NCI-H526 (cell line): ENCODE measurements at places on chromosomes 7 and 10.
A peak's percentile ranks its signal among the peaks of the same experiment; 100 is the strongest.

DNA sequence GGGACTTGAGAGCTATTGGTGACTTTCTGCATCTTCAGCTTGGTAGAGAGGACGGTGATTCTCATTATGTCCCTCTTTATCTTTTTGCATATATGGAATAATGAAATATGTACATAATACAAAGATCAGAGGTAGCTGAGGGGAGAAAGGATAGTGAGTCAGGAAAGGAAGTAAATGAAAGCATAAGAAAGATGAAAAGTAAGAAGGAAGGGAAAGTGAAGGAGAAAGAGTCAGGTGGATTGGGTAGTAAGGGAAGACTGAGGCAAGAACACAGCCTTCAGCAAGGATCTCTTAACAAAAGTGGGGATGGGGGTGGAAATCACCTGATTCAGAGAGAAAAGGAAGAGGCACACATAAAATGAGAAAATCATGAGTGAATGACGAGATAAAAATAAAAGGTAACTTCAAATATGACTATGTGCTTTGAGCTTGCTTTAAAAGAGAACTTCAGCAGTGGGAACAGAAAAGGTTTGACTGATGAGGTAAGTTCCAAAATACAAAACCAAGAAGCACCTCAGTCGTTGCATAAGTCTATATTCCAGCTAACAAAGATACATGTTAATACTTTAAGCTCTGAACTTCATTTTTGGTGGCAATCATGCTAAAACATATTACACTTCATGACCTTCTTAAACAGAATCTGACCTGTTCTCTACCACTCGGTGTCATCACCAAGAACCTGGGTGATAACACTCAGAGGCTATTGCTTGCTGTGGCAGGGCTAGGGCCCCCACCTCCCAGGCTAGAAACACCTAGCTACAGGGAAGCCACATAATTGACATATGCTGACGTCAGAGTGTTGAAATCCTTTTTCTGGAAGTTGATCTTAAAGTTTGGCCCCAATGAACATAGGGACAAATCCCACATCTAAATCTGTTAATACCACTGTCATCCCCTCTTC is 32.9 kb downstream of the NRCAM start:
- DNase-seq, result no peak

DNA sequence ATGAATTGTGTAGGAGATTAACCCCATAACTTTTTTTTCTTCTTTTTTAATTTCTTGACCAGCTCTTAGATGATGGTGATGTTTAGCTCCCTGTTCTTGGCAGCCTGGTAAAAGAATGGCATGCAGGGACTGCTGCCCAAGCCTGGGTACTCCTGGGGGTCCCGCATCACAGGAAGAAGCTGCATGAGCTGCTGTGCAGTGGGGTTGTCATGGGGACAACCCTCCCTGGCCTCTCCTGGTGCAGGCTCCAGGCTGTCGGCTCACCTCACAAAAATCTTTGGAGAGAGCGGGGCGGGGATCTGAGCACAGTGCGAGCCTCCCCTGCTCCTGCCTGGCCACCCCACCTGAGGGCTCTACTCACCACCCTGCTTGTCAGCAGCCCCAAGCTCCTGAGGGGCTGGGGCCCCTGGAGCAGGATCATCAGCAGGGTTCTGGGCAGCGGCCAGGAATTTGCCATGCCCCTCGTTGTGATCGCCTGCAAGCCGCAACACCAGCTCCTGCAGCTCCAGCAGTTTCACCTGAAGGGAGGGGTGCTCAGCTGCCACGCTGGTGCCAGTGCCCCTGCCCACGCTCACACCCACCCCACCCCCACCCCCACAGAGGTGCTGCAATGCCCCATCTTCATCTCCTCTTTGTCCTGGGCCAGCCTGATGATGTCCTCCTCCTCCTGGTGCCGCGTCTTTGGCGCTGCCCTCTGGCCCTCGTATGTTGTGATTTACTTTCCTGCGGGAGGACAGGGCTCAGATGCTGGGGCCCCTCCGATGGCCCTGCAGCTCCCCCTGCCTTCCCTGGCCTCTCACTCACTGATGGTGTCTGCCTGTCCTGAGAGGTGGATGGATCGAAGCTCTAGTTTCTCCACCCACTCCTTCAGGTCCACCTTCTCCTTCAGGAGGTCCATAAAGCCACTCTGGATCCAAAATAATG is 15.5 kb upstream of the MTPAP start:
- DNase-seq, result no peak

- DNase-seq, result no peak
Observed at GRCh38 chr7:100035876-100036275, 13.7 kb upstream of the ZSCAN21 start.

- no peak for DNase-seq
Observed at GRCh38 chr10:128775743-128776142, 649.5 kb upstream of the MKI67 start.

- no peak for DNase-seq
Observed at GRCh38 chr10:132897516-132898381, 44.6 kb downstream of the CFAP46 start.

- no peak for DNase-seq
Observed at GRCh38 chr7:99004781-99005500, 126.6 kb downstream of the TRRAP start.

DNA sequence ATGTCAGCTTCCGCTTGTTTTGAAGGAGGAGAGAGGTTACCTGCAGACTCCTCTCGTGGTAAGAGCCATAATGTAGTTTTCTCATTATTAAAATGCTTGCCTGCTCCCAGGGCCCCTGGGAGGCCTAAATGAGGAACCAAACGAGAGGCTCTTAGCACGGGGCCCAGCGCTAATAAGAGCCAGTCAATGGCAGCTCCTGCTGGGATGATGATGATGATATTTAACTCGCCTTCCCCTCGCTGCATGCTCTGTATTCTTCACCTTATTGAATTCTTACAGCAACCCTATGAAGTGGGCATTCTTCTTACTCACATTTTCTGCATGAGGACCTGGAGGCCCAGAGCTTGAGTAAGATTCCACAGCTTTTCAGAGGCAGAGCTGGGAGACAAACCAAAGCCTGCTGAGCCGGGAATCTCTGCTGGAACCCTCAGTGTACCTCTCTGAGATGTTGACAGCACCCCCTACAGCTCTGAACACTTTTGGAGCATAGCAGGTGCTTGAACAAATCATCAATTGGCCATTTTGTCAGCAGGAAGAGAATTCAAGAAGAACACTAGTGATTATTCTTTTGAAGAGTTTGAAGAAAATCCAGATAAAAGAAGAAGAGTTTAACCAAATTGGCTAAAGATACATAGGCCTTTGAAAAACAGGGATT is 93.1 kb upstream of the HABP2 start:
- DNase-seq, result no peak

- no peak for DNase-seq
Observed at GRCh38 chr7:80902019-80902418, 16.8 kb downstream of the SEMA3C start.

GRCh38 chr7:27922907-27923641 is 183.1 kb downstream of the TAX1BP1 start:
- peak; percentile 70 for DNase-seq

- DNase-seq, result no peak
Observed at GRCh38 chr10:70750156-70750703, 34.9 kb downstream of the TBATA start.

GRCh38 chr10:80167471-80168161 is 35.1 kb downstream of the PLAC9 start:
- no peak for DNase-seq

DNA sequence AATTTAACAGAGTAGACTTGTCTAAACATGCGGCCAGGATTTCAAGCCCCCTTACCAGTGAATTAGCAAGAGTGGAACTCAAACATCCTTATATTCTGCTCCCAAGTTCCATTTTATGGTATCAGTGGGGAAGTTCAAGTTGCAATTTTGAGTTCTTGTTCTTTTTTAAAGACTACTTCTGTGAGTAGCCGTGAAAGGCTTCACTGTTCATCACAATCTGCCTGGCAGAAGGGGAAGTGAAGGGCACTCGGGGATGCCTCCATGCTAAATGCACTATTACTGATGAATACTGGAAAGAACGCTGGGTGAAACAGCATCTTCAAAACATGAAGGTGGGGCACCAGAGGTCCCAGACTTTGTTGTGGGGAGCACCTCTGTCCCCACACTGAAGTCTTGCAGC is 22.4 kb upstream of the FGL2 start:
- no peak for DNase-seq

- DNase-seq, result no peak
Observed at GRCh38 chr10:14833106-14833505, 4.7 kb downstream of the CDNF start.

DNA sequence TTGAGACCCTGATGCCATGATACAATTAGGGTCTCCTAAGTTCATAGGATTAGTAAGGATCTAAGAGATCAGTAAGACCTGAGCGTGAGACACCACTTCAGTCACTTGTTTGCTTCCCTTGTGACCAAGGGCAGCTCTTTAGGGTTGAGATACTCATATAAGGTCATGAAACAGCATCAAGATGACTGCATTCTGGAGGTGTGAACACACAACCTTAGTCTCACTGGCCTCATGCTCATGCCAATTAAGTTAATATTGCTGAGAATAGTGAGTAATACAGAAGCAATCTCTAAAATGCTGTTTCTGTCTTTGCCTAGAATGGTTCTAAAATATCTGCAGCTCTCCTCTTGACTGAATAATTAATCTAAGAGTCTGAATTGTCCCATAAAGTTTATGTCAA is 39.6 kb upstream of the KLHL7 start:
- no peak for DNase-seq
